ENCODE measurements at places on chromosomes 6 and 20. TPM values are rescaled to one million over a fixed set of nuclear protein-coding genes. Genes with fewer than 3 reads are reported as not detected.

Gene CCM2L
- total RNA-seq = not detected

- DNase-seq = no peak
- no peaks in the 10 kb centered on the region for H3K27me3 ChIP-seq
- H3K36me3 ChIP-seq = no peaks in the 10 kb centered on the region
- no peak overlapping the region for H3K4me3 ChIP-seq
- H3K4me1 ChIP-seq = 0 out of 2 replicates have a peak, but pooled peaks cover 3% of the 10 kb centered on the region
These were observed 154.8 kb upstream of the KCNQ5 start for GRCh38 chr6:72466971-72467566.

Gene ZNF334
- 1.4 TPM for total RNA-seq

DNA sequence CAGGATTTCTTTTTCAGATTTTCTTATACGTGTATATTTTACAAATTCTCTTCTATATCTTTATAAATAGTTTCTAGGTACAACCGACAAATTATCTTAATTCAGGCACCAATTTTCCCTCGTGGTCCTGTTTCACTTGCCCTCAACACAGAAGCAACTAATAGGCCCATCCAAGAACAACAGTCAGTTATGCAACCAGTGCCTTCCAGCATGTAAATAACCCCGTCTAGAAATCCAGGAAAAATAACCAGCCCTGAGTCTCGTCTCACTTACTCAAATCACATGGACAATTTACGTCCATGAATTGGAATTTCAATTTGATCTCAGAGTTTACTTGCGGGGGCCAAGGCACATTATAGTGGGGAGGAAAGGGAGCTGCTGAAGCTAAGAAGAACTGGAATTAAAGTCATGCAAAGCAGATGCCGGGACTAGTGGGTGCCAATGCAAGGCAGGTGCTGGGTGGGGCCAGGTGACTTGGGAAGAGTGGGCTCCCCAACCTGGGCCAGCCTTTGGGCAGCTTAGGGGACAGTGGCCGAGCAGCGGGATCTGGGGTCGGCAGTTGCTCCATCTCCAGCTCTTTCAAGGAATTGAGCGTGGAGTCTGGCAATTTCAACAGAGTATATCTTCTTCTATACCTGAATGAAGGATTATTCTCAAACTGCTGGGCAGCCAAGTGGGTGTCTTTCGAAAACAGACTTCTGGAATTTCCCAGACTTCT lies 121.7 kb downstream of the EDN3 start:
- no peak overlapping the region for H3K4me3 ChIP-seq
- no peak for DNase-seq
- H3K4me1 ChIP-seq = no peaks in the 10 kb centered on the region
- H3K27me3 ChIP-seq = no peaks in the 10 kb centered on the region

Gene NT5DC1
- total RNA-seq = 11.7 TPM

DNA sequence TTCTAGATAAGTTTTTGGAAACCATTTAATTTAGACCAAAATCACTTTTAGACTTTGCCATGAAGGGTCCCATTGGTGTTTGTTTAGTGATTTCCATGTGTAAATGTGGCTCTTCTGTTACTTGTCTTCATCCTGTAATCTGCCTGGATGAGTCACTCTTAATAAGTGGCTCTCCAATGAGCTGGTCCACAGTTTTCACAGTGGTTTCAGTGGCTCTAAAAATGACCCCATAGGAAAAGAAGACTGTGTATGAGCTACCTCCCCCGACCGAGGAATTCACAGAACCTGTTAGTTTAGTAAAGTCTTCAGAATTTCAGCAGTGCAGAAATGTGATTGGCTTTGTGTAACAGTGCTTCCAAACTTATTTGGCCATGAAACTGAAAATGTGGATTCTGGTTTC lies 492.0 kb upstream of the MARCKS start:
- H3K27ac ChIP-seq = no peak overlapping the region
- no peaks in the 10 kb centered on the region for H3K36me3 ChIP-seq
- no peak overlapping the region for H3K4me3 ChIP-seq
- H3K4me1 ChIP-seq = peaks cover 21% of the 10 kb centered on the region

GRCh38 chr6:167699141-167699931 lies 127.4 kb upstream of the AFDN start:
- no peak overlapping the region for H3K27ac ChIP-seq
- no peak for DNase-seq
- no peak overlapping the region for H3K4me3 ChIP-seq
- no peaks in the 10 kb centered on the region for H3K36me3 ChIP-seq
- no peaks in the 10 kb centered on the region for H3K27me3 ChIP-seq

Gene DPPA5
- not detected for total RNA-seq
